ENCODE measurements at places on chromosomes 11 and 22. TPM values are rescaled to one million over a fixed set of nuclear protein-coding genes. Genes with fewer than 3 reads are reported as not detected.

LDLRAD3 gene
- not detected for total RNA-seq

FJX1 gene
- total RNA-seq: 1.2 TPM

GRCh38 chr11:77821349-77821851 lies 456 bp downstream of the AAMDC start:
- DNase-seq: peak; percentile 16

- DNase-seq: no peak
Measured at GRCh38 chr11:62875698-62876478, 4.8 kb upstream of the SLC3A2 start.

RBFOX2 gene
- total RNA-seq: 55.4 TPM

GRCh38 chr11:86775361-86775760 lies 25.0 kb upstream of the PRSS23 start:
- DNase-seq: no peak

OR8D4 gene
- total RNA-seq: not detected

KLHL35 gene
- not detected for total RNA-seq

DNA sequence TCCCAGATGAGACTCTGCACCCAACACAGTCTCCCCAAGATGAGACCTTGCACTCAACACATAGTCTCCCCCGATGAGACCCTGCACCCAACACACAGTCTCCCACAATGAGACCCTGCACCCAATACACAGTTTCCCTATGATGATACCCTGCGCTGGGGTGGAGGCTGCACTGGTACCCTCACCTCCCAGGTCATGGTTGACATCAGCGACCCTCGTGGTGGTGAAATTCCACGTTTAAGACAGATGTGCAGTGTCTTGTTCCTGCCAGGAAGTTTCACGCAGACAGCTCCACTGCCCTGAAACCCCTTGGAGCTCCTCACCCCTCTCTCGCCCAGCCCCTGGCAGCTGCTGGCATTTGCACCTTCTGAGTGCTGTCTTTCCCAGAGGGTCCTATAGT lies 9.5 kb downstream of the MUC5AC start:
- no peak for DNase-seq

ANO1 gene
- total RNA-seq: not detected

- DNase-seq: no peak
Measured at GRCh38 chr11:46075928-46076327, 45.3 kb downstream of the PHF21A start.

OR8H2 gene
- total RNA-seq: not detected

DNA sequence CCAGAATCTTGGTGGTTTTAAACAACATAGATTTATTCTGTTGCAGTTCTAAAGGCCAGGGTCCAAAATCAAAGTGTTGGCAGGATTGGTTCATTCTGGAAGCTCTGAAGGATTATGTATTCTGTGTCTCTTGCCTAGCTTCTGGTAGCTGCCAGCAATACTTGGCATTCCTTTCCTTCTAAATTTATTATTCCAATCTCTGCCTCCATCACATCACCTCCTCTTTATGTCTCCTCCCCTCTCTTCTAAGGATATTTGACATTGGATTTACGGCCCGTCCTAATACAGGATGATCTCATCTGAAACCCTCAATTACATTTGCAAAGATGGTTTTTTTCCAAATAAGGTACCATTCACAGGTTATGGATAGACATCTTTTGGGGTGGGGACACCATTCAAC lies 186.5 kb downstream of the SBF2 start:
- no peak for DNase-seq

Measured in OCI-LY7 (cell line).